ENCODE measurements at places on chromosomes 6 and 20. TPM values are rescaled to one million over a fixed set of nuclear protein-coding genes. Genes with fewer than 3 reads are reported as not detected.
A peak's percentile ranks its signal among the peaks of the same experiment; 100 is the strongest.

Gene OR2B2
- polyA plus RNA-seq: not detected

Gene FAXC
- polyA plus RNA-seq: 25.0 TPM

Gene FILIP1
- polyA plus RNA-seq: 0.31 TPM

Gene BFSP1
- polyA plus RNA-seq: 3.6 TPM

Gene RBCK1
- polyA plus RNA-seq: 63.0 TPM

Gene POPDC3
- 8.0 TPM for polyA plus RNA-seq

Gene BPIFB1
- polyA plus RNA-seq: not detected

Gene ASIP
- not detected for polyA plus RNA-seq

Gene PDE10A
- 0.64 TPM for polyA plus RNA-seq

Gene NOP56
- 95.9 TPM for polyA plus RNA-seq

Gene LCA5
- 7.2 TPM for polyA plus RNA-seq

Gene HTR1E
- polyA plus RNA-seq: 1.1 TPM

- DNase-seq: no peak
Measured at GRCh38 chr6:167118006-167118405, 4.9 kb upstream of the CCR6 start.

DNA sequence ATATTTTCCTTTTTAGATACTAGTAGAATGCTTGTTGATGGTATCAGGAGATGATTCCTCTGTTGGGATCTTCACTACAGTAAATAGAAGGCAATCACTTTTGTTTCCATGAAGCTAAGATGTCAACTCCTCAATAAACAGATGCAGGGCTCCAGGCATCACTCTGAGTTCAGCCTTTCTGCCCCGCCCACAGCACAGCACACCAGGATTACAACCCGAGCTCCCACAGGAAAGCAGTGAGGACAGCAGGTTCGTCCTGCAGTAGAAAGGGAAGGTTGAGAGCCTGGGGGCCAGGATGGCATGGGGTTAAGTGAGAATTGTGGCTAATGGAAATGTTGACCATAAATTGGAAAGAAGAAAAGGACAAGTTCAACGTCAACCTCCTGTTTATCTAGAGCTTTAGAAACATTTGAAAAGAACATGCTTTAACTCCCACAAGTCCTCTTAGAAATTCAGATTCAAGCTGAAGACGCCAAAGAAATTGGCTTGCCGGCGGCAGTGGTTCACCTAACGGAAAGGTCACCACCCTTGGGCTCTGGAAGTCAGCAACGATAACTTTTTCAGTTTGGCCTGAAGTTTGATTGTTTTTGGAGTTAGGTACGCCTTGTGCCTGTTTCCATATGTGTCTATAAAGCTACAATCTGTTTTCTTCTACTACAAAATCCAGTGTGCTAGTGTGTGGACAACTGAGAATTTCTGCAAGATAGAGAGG is 144.4 kb upstream of the PDE10A start:
- no peak for DNase-seq

- peak; percentile 60 for DNase-seq
Measured at GRCh38 chr6:134740027-134740373, 209.9 kb downstream of the ALDH8A1 start.

DNA sequence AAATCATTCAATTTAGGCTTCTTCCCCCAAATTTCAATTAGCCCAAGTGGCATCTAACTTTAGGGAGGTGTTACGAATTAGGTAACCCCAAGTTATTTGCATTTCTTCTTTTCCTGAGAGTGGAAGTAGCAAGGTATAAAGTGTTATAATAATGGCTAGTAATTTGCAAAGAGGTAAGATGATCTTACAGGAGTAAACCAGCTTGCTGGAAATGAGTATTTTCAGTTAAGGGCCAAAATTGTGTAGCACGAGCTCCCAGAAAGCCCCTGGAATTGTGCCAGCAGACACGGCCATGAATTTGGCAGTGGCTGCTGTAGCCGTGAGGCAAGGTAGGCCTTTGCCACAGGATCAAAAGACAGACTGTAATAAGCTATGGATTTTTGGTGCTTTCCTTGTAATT is 38.0 kb downstream of the CITED2 start:
- DNase-seq: no peak

DNA sequence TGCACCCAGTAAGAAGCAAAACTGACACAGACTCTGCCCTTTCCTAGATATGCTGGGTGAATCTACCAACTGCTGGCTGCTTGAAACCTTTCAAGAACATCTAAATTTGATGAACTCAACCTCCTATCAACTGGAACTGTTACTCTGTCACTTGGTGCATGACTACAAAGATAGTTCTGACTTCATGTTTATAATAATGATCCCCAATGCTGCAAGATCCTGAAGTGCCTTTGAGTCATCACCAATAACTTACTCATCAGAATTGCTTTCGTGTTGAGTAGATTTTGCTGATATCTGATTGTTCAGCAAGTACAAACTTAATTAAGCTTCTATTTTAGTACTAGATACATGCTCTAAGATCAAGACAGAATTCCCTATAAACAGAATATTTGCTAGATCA is 100.2 kb upstream of the ARMC2 start:
- DNase-seq: no peak

DNA sequence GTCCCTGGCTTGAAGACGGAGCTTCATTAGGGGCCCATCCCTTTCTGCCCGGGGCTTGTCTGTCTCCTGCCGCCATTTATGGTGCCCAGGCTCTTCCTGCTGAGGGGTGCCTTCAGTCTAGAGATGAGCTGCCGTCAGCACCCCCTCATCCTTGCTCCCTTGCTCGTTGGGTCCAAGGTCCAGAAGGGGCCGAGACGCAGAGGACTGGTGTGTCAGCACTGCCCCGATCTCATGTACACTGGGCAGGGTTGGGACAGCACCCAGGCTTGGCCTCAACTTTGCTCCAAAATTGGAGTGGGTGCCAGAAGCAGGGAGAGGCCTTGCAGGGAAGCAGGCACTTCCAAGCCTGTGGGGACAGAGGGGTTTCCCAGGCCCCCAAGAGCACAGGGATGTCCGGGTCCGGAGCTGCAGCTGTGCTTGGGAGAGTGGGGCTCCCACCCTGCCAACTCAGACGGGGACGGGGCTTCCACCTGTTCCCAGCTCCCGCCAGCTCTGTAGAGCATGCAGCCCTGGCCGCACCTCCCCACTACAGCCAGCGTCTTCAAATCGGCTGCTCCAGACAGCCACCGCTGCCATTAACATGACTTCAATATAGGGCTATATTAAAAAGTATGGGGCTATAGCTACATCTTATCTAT is 488.8 kb downstream of the TENT5A start:
- DNase-seq: no peak

DNA sequence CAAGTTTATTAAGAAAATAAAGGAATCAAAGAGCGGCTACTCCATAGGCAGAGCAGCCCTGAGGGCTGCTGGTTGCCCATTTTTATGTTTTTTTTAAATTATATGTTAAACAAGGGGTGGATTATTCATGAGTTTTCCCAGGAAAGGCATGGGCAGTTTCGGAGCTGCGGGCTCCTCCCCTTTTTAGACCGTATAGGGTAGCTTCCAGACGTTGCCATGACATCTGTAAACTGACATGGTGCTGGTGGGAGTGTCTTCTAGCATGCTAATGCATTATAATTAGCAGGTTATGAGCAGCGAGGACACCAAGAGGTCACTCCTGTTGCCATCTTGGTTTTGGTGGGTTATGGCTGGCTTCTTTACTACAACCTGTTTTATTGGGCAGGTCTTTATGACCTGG is 301.8 kb downstream of the TFAP2C start:
- DNase-seq: no peak

DNA sequence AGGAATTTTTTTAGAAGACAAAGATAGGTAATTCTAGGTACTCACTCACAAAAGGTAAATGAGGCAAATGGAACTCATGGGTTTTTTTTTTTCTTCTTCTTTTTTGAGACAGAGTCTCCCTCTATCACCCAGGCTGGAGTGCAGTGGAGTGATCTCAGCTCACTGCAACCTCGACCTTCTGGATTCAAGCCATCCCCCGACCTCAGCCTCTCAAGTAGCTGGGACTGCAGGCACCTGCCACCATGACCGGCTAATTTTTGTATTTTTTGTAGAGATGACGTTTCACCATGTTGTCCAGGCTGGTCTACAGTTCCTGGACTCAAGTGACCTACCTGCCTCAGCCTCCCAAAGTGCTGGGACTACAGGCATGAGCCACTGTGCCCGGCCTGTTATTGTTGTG is 126.1 kb downstream of the LRRC1 start:
- DNase-seq: no peak

- no peak for DNase-seq
Measured at GRCh38 chr6:42448391-42448790, 3.3 kb downstream of the TRERF1 start.

DNA sequence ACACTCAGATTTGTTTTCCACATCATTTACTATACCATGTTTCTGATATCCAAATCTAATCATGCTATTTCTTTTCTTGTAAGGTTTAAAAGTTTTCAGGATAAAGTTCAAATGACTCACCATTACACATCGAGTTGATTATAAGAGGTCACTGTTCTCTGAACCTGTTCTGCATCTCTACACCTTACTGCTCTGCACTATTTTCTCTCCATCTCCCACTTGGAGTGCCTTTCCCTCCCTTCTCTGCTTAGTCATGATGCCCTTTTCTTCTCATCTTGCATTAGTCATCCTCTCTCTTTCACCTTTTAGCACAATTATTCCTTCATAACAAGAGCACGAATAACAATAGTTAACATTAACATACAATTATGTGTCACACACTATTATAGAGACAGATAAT is 37.5 kb upstream of the FUT9 start:
- DNase-seq: no peak

GRCh38 chr6:159615918-159616317 is 77.1 kb downstream of the SOD2 start:
- DNase-seq: no peak

DNA sequence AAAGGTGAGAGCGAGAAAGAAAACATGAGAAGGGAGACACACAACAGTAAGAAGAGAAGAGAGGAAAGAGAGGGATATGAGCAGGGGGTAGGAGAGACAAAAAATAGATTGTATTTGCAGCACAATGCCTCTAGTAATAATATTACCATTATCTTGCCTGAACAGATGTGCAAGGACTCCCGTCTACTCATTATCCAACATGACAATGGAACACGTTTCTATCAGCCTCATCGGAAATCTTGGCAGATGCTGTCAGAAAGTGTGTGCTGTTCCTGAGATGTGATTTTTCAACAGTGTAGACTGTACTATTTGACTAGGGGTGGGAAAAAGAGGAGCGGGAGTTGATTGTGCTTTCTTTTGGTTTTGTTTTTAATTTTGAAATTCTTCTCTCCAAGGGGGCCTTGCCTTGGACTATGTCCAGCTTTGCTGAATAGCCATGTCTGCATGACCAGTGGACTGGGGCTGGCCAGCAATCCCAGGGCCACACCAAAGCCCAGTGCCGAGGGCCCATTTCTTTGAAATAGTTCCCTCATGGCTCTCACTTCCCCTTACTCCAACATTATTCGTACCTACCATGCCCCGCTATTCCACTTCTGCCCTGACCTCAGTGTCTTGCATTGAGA is 11.3 kb upstream of the TRAM2 start:
- DNase-seq: no peak

- no peak for DNase-seq
Measured at GRCh38 chr6:33613795-33614168, 7.3 kb upstream of the ITPR3 start.

GRCh38 chr6:169163411-169163901 is 90.2 kb downstream of the THBS2 start:
- DNase-seq: no peak

DNA sequence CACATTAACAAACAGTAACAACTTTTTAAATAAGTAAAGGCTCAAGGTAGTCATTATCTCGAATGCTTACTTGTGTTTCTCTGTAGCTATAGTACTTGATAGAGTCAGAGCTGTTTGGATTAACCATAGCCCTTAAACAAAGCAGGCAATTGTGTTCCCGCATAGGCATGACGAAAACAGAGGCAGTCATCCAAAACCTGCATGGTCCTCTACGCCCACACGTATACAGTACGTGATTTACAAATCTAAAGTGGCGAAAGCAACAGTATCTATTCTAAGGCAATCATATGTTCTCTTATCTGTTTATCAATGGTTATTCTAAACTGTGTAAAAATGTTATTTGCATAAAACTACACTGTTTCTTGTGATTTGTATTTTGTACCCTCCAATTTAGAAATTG is 31.8 kb downstream of the HFE start:
- peak; percentile 36 for DNase-seq

- no peak for DNase-seq
Measured at GRCh38 chr6:45574885-45575284, 197.2 kb upstream of the SUPT3H start.

- no peak for DNase-seq
Measured at GRCh38 chr6:74096329-74096728, 400.3 kb downstream of the CD109 start.

DNA sequence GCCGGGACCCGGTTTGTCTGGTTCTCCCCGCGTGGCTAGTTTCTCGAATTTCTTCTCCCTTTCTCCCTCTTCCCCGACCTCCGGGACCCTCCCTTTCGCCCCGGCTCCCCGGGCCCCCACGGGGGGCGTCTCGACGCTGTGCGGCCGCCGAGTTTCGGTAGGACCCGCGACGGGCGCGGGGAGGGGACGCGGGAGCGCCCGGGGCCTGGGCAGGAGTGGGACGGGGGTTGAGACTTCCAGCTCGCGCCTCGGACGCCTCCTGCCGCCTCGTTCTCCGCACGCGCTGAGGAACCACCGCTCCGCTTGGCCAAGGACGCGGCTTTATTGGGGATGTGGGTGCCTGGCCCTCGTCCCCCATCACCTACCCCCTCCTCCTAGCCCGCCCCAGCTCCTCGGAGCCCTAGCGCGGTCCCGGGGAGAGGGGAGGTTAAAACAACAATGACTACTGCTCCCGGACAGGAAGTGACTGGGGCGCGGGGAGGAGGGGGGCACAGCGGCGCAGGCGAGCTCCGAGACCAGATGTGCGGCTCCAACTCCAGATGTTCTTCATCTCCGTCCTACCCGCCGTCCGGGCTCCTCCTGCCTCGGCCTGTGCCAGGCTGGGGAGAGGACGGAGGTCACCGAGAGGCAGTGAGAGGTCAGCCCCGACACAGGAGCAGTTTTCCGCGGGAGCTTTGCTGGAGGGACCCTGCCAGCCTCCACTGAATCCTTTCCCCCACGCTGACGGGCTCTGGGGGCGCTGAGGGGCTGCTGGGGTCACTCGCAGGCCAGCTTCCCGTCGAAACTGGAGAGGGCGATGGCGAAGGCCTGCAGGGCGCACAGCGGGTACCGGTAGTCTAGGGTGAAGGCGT is 917 bp upstream of the TEAD3 start:
- DNase-seq: peak; percentile 3

- no peak for DNase-seq
Measured at GRCh38 chr6:69693762-69694161, 103.0 kb downstream of the LMBRD1 start.

DNA sequence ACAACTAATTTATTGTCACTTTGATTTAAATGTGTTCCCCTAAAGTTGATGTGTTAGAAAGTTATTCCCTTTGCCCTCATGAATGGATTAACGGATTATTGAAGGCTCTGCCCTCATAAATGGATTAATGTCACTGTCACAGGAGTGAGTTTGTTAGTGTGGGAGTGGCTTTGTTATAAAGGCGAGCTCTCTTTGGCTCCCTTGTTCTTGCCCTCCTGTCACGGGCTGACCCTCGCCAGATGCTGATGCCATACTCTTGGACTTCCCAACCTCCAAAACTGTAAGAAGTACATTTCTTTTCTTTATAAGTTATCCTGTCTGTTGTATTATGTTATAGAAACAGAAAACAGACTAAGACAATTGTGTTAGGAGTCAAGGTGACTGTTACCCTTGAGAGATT is 22.7 kb upstream of the POPDC3 start:
- DNase-seq: no peak

All from brain (organoid and tissue), 16 donors.